IMR-90 (cell line): ENCODE measurements at places on chromosomes 3 and 15.

DNA sequence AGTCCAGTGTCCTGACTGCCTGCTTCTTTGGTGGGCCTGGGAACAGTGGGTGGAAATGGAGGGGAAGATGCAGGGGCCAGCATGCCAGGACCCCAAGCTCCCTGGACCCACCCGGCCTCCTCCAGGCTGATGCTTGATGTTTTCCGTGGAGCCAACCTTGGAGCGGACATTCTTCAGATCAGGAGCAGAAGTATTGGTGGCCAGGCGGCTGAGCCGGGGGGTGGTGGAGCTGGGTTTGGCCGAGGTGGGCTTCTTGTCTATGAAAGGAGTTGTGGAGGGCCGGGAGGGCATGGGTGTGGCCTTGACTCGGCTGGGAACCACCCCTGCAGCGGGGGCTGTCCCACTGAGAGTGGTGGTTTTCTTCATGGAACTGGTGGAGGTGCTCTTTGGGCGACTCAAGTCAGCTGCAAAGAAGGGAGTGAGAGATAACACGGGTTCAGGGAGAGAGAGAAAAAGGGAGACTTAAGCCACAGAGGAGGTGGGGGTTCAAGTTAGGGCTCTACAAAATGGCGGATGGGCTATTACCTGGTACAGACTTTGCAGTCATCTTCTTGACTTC lies 67.8 kb downstream of the DHX30 start:
- H3K36me3 ChIP-seq: peaks cover 76% of the 10 kb centered on the region
- DNase-seq: no peak
- no peak overlapping the region for H3K4me3 ChIP-seq
- no peaks in the 10 kb centered on the region for H3K27me3 ChIP-seq

DNA sequence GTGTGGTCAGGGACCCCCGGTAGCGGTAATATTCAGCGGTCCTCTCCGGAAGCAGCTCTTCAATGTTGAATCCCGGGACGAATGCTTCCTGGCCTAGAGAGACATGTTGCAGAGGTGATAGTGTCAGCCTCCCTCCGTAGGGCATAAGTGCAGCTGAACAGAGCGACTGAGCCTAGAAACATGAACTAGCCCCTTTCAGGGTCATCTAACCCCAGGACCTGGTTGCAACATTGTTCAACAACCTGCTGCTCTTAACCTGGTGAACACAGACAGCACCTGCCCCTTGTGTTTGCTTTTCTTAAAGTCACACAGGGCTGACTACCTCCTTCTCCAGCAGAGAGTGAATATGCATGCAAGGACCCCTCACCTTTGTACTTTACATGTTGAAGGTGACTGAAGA lies 41.3 kb downstream of the CA12 start:
- no peak overlapping the region for H3K4me3 ChIP-seq
- H3K27ac ChIP-seq: no peak overlapping the region
- no peak for DNase-seq
- H3K27me3 ChIP-seq: no peaks in the 10 kb centered on the region

- no peak overlapping the region for H3K27ac ChIP-seq
- H3K4me3 ChIP-seq: no peak overlapping the region
- H3K36me3 ChIP-seq: peaks cover 8% of the 10 kb centered on the region; the same call in 1 of the 2 replicates
- no peak for DNase-seq
Measured at GRCh38 chr3:43289401-43289800, 3.1 kb downstream of the SNRK start.

GRCh38 chr3:182981038-182981380 lies 671 bp upstream of the DCUN1D1 start:
- H3K4me1 ChIP-seq: peaks cover 2% of the 10 kb centered on the region
- no peak for DNase-seq
- H3K4me3 ChIP-seq: peak overlapping the region; percentile 80

GRCh38 chr15:81297603-81298575 lies 26.1 kb downstream of the STARD5 start:
- no peaks in the 10 kb centered on the region for H3K4me1 ChIP-seq
- DNase-seq: no peak
- no peak overlapping the region for H3K27ac ChIP-seq
- no peaks in the 10 kb centered on the region for H3K27me3 ChIP-seq
- H3K36me3 ChIP-seq: peaks cover 19% of the 10 kb centered on the region; the same call in 1 of the 2 replicates
- H3K4me3 ChIP-seq: no peak overlapping the region

GRCh38 chr15:59830873-59831272 lies 141.8 kb upstream of the BNIP2 start:
- H3K36me3 ChIP-seq: no peaks in the 10 kb centered on the region
- H3K27ac ChIP-seq: no peak overlapping the region
- H3K4me3 ChIP-seq: no peak overlapping the region
- H3K27me3 ChIP-seq: no peaks in the 10 kb centered on the region
- no peak for DNase-seq

DNA sequence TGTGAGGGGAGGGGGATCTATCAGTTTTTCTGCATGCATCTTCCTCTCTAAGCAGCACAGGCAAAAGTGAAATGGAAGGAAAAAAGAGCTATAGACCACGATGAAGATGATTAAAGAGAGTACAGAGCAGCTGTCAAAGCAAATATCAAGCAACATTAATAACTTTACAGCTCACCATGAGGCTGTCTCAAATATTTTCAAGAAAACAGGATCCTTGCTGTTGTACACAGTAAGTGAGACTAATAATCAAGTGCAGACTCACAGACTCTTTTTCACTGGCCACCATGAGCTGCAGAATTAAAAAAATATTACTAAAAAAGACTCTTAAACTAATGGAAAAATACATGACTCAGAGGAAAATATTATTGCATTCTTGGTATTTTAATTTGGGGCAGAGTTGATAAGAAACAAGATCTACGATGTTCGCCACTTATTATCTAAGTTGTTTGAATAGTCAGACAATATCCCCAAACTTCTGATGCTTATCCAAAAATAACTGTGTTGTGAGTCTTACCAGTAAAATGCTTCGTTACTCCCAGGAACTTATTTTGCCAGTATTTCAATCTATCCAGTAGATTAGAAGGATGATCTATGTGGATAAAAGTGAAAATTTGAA lies 817.5 kb upstream of the ALCAM start:
- H3K27ac ChIP-seq: no peak overlapping the region
- no peak overlapping the region for H3K4me3 ChIP-seq
- H3K4me1 ChIP-seq: no peaks in the 10 kb centered on the region
- H3K27me3 ChIP-seq: no peaks in the 10 kb centered on the region
- DNase-seq: no peak
